ENCODE measurements at places on chromosomes 3 and 15.

- no peak for DNase-seq
Observed at GRCh38 chr15:66433726-66434125, 47.0 kb downstream of the MAP2K1 start.

GRCh38 chr3:152404976-152405375, 136.2 kb downstream of the MBNL1 start:
- no peak for DNase-seq

GRCh38 chr3:128500556-128500955, 7.6 kb upstream of the GATA2 start:
- DNase-seq: no peak

- DNase-seq: no peak
Observed at GRCh38 chr3:37603722-37604121, 258.0 kb upstream of the CTDSPL start.

DNA sequence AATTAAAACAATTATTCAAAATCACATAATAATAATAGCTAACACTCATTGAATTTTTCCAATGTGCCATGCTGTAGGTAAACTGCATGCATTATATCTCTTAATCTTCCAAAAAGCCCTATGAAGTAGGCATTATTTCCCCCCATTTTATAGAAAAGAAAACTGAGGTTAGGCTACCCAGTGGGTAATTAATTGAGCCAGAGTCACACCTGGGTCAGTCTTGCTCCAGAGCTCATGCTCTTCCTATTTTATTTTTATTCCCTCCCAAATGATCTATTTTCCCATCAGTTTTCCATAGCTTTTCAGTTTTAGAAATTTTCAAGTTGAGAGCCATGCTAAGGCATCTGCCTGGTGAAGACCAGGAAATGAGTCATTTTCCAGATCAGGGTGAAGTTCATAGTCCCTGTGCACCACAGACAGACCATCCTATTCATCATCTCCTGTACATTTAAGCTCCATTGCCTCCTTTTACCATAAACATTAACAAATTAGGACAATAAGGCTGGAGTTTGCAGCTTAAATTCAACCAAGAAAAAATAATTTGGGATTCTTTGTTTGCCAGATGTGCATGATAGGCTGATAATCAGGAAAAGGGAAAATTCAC, 417.3 kb downstream of the OTOL1 start:
- DNase-seq: no peak

DNA sequence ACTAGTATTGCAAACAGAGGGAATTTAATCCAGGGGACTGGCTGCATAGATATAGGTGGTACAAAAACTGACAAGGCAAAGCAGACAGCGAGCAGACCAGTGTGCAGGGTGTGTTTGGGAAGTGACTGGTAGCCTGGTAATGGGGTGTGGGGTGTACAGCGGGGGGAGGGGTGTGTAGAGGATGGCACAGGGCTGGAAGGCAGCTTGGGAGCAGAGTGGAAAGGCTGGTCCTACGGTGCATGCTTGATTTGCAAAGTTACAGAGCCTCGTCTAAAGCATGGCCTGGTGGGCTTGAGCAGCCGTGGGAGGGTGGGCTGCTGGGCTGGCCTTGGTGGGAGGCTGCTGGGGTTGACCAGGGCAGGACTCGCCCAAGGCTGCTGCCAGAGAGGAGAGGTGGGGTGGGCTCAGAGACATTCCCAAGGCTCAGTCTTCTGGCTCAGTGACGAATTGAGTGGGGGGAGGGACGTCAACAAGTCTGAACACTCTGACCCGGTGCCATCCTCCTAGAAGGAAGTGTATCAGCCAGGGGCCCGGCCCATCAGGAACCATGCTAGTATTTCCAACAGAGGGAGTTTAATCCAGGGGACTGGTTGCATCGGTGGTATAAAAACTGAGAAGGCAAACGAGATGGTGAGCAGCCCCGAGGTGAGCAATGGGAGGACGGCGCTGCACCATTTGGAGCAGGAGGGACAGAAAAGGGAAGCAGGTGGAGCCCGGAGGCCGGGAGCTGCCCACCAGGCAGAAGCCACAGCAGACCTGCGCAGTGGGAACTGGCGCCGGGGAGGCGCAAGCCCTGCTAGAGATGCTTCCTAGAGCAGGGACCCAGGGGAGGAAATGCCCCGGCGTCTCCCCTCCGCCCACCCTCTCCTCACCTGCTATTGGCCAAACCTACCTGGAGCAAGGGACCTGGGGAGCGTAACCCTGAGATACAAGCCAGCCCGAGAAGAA, 29.2 kb downstream of the CPN2 start:
- no peak for DNase-seq

GRCh38 chr15:92576597-92577200, 78.9 kb downstream of the FAM174B start:
- no peak for DNase-seq

DNA sequence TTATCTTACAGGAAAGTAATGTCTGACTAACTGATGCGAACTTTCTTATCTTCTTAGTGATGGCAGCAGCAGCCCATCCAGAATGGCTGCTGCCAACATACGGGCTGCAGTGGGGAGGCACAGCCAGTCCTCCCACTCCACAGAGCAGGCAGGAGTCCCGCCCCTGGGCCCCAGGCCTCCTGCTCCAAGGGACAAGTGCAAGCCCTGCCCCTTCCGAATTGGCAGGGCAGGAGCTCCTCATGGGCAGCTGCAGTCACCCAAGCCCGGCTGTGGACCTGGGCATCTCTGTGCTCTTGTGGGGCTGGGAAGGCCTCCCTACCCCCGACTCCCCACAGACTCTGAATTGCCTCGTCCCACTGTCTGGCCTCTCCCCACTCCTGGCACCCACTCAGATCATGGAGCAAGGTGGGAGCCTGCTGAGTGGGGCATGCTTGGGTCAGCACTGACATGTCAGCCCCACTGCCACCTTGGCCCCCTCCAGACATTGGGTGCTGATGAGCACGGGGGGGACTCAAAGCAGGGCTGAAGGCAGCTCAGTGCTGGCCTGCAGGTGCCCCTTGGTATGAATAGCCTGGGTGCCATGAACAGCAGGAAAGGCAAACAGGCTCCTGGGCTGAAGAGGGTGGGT, 618.9 kb upstream of the KCNMB2 start:
- no peak for DNase-seq

Data from natural killer cell (primary cell).